ENCODE measurements at places on chromosomes 3 and 15.

DNA sequence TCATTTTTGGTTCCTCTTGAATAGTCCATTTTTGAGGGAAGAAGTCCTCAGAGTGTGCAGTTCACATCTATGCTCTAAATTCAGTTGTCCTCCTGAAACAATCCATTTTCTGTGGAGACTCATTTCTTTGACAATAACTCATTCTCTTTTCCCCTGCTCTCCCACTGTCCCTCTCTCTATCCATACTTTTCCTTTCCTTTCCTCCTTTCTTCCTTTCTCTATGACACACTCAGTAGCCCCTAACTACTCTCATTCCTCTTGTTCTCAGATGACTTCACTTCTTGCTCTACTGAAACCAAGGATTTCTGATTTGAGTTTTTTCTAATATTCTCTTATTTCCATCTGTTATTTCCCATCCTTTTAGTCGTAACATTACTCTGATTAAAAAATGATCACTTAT lies 16.7 kb upstream of the MEIS2 start:
- no peak for DNase-seq

DNA sequence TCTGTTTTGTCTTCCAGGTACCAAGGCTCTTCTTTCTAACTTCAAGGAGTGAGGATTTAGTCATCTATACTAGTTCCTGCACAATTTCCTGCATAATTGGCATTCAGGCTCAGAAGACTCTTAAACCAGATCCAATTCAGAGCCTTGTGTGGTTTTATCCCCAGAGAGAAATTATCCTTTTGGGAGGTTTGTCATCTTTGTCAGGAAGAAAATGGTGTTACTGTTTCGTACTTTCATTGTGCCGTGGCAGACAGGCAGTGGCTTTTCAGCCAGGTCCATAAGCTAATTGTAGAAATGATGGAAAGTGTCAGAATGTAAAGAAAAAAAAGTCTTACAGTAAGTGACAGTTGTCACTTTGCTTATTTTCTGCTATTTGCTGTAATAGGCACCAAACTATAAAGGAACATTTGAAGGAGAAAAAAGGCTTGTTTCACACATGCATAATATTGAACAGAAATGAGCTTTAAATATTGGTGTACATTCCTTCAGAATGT lies 82.8 kb downstream of the CADM2 start:
- DNase-seq, result no peak

- no peak for DNase-seq
Observed at GRCh38 chr3:156745766-156746165, 71.4 kb downstream of the TIPARP start.

DNA sequence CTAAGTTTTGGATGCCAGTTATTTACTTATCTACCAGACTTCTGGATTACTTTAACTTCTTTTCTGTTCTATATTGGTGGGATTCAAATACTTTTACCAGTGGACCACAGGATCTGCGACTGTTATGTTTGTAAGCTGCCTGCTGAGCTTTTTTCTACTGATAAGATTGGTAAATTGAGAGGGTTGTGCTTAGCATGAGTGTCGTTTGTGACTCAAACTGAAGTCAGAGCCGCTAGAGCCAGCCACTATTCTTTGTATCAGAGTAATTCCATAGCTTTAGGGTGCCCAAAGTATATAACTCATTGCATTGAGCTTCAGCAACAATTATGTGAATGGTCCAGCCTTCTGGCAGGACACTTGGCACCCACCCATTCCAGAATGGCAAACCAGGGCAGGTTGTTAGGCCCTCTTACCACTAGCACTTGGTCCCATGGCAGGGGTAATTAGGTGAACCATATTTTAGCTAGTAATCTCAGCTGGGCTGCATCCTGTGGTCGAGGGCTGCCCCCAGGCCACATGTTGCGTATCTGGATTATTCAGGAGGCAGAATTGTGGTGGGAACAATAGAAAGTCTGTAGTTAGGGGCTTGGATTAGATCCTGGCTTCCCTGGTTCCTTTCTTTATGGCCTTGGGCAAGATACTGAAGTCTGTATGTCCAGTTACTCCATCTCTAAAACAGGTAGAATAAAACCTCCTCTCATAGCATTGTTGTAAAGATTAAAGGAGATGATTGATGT lies 6.0 kb downstream of the PLCL2 start:
- DNase-seq, result no peak

GRCh38 chr3:175129126-175129525 lies 270.0 kb downstream of the NAALADL2 start:
- DNase-seq, result no peak

DNA sequence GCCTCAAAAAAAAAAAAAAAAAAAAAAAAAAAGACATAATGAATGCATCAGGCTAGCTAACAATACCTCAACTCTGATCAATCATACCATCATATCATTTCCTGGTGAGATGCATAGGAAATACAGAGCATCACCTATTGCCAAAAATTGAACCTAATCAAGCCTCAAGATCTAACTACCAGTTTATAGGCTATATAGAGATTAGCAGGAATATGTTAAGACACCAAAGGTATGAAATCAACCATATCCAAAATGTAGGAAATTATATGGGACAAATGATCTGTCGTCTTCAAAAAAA lies 387 bp upstream of the VPS33B start:
- DNase-seq, result no peak

GRCh38 chr3:158106766-158107471 lies 699 bp upstream of the SHOX2 start:
- no peak for DNase-seq

- DNase-seq, result peak; percentile 86
Observed at GRCh38 chr3:37996785-37997301, 6.3 kb downstream of the VILL start.

DNA sequence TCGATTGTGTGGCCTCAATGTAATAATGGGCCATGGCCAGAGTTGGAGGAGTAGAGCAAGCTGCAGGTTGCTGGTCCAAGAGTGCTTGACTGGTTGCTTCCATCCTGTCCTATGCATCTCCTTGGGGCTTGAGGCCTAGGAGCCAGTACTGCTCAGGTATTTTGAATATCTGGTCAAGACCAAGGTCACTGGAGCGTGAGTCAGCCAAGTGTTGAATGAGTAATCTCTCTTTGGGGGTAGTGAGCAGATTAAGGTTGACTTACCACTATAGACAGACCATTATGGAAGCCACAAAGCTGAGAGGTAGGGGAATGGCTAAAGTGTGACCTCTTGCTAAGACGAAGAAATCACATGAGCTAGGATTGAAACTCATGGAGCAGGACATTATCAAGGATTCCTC lies 9.4 kb upstream of the PARP6 start:
- no peak for DNase-seq

Measured in activated T-cell treated with anti-CD3 and anti-CD28 coated beads, Interleukin-2, amount 50 U/mL, for 72 hours (primary cell).